ENCODE measurements at places on chromosomes 5 and 9.

DNA sequence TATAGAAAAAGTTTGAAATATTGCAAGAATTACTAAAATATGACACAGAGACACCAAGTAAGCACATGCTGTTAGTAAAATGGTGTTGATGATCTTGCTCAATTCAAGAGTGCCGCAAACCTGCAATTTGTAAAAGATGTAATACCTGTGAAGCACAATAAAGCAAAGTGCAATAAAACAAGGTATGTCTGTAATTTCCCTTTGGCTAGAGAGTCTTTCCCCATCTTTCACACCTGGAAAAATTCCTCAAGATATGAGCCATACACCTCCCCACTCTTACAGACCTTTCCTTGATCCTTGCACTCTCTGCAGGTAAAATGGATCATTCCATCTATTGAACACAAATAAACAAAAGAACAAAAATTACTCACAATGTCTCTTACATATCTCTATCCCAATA, 597.8 kb downstream of the EFNA5 start:
- no peak for DNase-seq

DNA sequence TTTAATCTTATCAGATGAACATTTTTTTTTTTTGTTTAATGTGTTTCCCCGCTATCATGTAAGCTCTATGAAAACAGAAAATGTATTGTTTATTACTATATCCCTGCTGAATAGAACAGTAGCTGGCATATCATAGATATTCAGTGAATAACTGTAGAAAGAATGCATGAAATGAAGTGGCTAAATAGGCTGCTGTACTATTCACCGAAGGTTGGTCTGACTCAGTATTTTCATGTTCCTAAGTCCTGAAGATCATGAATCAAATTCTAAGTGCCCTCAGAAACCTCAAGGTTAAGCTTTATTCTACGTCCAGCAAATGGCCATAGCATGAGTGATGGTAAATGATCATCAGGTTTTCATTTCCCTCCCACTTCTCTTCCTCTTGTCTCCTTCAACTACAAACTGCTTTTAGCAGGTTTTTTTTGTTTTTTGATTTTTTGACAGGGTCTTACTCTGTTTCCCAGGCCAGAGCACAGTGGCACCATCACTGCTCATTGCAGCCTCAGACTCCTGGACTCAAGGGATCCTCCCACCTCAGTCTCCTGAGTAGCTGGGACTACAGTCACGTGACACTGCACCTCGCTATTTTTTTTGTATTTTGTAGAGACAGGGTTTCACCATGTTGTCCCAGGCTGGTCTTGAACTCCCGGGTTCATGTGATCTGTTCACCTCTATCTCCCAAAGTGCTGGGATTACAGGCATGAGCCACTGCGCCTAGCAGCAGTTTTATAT, 19.1 kb upstream of the ZFAND5 start:
- DNase-seq: no peak

DNA sequence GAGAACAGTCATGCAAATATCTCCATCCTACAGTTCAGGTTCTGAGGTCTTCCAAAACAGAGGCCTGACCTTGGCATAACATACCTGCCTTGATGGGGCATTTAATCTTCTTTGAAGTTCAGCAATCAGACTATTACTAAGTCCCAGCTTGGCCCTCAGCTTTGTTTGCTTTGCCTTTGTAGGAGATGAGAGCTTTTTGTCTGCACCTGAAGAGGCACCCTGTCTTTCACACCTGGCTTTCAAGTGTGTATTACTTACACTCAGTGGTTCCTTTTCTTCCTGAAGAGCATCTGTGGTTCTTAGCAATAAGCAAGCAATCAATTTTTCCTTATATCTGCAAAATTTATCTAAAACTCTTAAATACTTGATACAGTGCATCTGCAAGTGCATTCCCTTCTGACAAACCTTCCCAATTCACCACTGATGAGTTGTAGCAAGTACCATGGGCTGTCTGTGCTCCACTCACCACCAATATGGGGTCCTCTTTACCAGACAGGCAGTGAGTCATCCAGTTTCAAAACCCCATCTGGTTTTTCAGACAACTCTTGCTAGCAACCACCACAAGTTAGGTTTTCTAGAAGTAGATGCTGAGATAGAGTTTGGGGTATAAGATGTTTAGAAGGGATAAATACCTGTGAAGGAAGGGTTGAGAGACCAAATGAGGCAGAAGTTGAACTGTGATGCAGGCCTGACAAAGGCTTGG, 100.2 kb downstream of the HINT1 start:
- no peak for DNase-seq

DNA sequence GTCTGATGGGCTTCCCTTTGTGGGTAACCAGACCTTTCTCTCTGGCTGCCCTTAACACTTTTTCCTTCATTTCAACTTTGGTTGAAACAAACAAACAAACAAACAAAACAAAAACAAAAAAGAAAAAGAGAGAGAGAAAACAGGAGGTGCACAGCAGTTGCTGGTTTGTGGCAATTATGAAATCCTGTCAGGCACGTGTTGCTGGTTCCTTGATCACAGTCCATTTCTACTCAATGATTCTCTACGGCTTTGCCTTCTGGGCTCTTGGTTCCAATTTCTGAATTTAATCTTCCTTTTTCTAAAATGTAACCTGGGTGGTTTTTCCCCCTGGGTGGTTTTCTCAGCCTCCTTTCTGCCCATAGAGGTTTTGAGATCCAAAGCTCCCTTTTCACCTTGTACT, 17.8 kb upstream of the PANK3 start:
- DNase-seq: no peak

DNA sequence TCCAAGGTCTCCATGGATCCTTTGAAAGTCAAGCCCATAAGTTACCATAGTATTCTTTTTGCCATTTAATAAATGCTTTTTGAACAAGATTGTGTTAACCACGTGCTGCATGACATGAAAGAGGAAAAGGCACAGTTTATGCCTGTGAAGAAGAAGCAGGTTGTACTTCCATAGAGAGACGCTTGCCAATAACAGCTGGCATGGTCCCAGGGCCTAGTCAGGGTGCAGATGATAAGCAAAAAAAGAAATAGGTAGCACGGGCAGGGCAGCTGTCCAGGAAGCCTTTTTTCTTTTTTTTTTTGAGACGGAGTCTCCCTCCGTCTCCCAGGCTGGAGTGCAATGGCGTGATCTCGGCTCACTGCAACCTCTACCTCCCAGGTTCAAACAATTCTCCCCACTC, 71.8 kb upstream of the CLINT1 start:
- DNase-seq: no peak

GRCh38 chr5:81181576-81182316, 51.4 kb upstream of the CKMT2 start:
- DNase-seq: no peak

GRCh38 chr5:124262991-124263571, 483.4 kb downstream of the ZNF608 start:
- DNase-seq: no peak

DNA sequence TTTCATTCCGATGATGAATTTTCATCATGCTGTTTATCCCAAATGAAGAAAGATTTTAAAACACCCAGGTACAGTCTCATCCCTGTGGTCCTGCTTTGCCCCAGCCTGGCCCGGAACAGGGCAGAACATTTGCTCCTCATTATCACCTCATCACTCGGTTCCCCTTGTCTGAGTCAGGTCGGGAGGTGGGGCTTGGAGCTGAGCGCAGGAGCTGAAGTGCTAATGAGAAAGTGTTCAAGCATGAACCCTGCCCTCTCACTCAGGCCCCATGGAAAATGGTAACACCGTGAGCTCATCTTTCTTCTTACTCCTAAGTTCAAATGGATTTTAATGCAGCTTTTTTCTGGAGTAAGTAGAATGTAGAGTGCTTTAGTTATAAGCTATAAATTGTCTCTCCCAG, 466.2 kb downstream of the KDM4C start:
- no peak for DNase-seq

GRCh38 chr9:126861707-126862103, 1.3 kb downstream of the ZBTB34 start:
- DNase-seq: no peak

DNA sequence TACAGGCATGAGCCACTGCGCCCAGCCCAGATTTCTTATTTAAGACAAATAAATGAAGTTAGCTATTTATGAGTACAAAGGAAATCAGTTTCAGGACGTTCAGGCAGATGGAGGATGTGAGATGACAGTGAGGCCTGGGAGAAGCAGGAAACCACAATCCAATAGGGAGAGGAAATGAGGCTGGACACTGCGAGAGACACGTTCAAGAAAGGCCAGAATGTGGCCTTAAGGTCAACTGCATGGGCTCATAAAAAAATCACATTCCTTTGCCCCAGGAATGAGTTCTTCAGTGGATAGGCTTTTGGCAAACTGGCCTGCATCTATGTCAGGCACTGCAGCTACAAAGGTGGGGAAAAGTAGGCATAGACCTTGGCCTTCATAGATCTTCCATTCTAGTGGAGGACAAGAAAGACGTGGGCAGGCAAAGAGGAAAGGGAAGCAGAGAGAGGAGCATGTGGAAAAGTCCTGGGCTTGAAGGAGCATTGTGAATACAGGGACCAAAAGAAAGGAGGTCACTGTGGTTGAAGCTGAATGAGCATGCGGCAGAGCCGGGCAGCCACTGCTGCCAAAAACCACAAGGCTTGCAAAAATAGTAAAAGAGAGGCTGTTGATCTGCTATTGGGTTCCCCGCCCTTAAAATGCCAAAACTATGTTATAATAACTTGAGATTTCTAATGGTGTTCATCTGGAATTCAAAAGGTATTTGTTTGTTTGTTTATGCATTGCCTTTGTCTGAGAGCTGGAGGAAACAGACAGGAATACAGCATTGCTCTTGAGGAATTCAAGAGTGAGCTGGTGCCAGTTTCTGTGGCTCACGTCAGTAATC, 133.0 kb downstream of the GNA14 start:
- DNase-seq: no peak

DNA sequence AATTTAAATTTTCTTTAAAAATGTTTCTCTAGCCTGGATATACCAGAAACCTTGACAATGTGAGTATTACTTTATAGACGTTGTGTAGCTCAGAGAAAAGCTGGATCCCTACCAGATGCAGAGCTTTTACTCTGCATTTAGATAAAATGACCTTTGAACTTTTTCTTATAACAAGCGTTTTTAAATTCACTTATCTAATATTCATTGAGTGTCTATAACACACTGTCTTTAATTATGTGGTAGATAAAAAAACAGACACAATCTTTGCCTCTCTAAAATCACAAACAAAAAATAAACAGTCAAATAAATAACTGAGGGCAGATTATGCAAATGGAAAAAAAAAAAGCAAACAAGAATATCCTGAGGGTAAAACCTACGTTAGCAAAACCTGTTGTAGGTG, 773.6 kb downstream of the CDH12 start:
- no peak for DNase-seq

DNA sequence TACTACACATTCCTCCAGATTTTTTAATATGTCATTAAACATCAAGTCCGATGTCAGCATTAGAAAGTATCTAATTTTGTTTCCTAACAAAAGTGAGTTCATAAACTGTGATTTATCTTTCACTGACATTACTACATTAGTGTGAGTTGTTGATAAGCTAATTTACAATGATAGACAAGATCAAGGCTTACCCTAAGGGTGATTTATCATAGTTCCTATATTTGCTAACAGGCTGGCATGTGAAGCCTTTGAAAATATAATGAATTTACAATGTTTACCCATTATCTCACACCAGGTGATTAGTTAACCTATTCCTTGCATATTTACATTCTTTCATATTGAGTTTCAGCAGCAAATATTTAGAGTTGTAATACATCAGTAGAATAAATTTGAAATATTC, 1096.9 kb upstream of the NUDT12 start:
- no peak for DNase-seq

- DNase-seq: no peak
Observed at GRCh38 chr9:1052365-1053281, 2.5 kb downstream of the DMRT2 start.

- DNase-seq: no peak
Observed at GRCh38 chr5:138869763-138870500, 5.2 kb downstream of the LRRTM2 start.

DNA sequence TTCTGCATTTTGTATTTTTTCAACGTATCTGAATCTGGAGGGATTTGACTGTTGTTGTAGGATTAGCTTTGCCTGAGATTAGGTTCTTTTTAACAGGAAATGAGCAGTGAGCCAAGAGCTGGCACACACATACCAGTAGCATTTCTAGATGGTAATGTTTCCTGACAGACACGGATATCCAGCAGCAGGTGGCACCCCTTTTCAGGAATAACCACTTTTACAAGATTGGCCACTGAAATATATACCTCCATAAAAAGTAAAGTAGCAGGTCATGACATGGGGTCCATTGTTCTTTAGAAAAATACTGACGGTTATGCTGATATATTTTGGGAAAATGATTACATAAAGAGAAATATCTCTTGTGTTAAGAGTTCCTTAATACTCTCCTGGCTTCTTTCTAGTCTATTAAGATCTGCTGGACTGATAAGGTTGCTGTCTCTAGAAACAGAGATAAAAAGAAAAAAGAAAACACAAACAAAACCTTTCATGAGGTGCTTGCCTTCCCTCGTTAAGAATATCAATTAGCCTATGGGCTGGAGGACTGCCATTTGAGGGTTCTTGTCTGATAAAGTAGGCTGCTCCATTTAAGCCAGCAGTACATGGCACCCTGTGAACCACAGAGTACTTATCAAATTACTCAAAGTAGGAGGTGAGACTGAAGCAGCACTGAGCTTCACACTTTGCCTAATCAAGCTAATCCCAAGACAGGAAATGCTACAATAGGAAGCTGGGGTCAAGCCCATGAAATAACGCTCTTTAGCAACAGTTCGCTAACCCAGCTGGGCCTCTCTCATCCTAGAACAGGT, 101.6 kb upstream of the PCA3 start:
- DNase-seq: no peak

DNA sequence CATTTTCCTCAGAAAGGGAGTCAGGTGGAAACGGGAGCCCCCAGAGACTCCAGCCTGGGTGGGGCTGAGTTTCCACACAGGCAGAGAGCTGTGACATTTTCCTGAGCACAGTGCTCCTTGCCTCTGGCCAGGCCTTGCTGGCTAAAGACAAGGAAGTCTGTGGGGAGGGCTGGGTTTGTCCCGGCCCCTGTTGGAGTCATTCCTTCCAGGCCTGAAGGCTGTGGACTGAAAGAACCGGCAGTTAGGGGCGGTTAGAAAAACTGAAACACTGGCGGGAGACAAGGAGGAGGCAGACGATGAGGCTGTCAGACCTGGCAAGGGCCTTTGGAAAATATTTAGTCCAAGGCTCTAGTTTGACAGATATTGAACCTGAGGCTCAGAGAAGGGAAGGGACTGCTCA, 29.9 kb downstream of the COL15A1 start:
- no peak for DNase-seq

- DNase-seq: no peak
Observed at GRCh38 chr5:22295832-22296231, 557.3 kb downstream of the CDH12 start.

DNA sequence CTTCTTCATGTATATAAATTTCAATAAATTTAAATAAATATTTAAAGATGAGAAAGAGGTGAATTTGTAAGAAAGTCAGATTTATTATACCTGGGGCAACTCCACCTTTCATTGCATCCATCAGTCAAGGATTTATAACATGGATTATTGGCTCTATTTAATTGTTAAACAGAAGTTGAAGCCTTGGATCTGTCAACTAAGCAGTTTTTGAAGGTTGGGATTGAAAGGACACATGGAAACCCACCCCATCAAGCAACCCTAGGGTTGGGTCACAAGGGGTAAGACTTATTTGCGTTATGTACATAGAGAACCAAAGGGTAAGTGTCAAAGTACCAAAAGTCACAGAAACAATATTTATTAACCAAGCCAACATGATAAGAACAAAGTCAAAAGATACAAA, 342.5 kb downstream of the ELAVL2 start:
- no peak for DNase-seq

GRCh38 chr5:148224117-148224742, 14.1 kb upstream of the MARCOL start:
- no peak for DNase-seq

GRCh38 chr9:128247226-128247803, 28.5 kb downstream of the GOLGA2 start:
- no peak for DNase-seq
